Activated T-helper 17 cell treated with anti-CD3 and anti-CD28 coated beads, Interleukin-2, amount 50 U/mL, for 72 hours (primary cell): ENCODE measurements at places on chromosomes 16 and 17. TPM values are rescaled to one million over a fixed set of nuclear protein-coding genes. Genes with fewer than 3 reads are reported as not detected.

Gene SLC2A4
- not detected for total RNA-seq

Gene KRT24
- total RNA-seq: not detected

Gene NOS2
- total RNA-seq: not detected

Gene RCVRN
- total RNA-seq: not detected

Gene GRIN2A
- total RNA-seq: not detected

Gene ORMDL3
- 66.8 TPM for total RNA-seq

Gene KCNJ12
- 0.05 TPM for total RNA-seq

Gene HID1
- 1.2 TPM for total RNA-seq

Gene MYCBPAP
- total RNA-seq: 2.1 TPM

Gene RNF222
- 0.21 TPM for total RNA-seq

Gene CDRT15L2
- total RNA-seq: not detected

Gene TSPAN10
- total RNA-seq: 1.4 TPM

Gene GALR2
- total RNA-seq: 7.5 TPM

Gene NUDT21
- total RNA-seq: 262 TPM

Gene CDH3
- total RNA-seq: 0.87 TPM

DNA sequence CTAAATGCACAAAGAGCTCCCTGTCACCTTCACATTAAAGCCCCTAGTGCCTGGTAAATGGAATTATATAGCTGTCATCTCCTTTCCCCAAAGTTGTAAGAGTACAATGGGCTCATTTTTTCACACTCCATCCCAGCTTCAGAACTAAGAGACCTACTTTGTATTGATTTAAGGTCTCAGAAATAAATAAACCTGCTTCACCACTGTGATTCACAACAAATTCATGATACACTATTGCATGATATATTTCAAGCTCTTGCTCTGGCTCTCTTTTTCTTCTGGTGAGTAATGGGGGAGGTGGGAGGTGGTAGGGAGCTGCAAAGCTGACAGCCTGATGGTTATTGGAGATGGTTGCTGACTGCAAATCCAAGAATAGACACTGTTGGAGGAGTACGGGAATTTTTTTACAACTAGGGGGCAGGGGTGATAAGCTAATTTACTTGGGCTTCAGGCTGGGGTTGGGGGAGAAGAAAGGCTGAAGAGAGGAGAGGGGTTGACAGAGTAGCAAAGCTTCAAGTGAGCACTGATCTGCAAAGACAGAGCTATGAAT, 189.9 kb downstream of the AATF start:
- no peak for ATAC-seq

DNA sequence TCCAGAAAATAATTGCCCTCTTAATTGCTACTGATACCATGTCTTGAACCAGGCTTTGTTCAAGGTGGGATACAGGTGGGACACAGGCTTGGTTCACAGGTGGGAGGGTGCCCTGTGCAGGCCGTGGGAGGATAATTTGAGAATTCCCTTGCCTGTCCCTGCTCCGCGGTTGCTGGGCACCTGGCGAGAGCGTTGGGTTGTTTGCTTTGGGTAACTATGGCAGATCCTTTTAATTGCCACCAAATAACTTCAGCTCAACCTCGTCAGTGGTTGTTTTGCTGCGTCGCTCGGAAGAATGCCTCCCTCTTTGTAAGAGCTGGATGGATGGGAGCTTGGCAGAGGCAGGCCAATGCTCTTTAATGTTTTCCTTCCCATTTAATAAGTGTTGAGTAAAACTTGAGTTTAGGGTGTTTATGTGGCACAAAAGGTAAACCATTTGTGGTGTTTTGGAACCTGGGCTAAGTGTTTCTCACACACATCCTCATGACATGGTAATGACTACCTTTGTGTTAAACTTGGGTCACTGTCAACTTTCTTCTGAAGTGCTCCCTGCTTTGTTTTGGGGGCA, 202.5 kb downstream of the MSI2 start:
- ATAC-seq: peak; percentile 10

DNA sequence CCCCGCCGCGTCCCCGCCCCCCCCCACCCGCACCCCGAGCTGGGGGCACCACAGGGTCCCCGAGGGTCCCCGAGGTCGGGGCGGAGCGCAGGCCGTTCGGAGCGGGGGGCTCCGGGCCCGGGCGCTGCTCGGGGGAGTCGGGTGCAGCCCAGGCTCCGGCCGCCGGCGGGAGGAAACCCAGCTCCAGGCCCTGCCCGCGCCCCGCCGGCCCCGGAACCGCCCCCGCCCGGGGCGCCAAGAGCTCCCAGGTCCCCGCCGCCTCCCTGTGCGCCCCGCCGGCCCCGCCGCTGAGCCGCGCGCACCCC, 33.2 kb upstream of the RPH3AL start:
- ATAC-seq: no peak

DNA sequence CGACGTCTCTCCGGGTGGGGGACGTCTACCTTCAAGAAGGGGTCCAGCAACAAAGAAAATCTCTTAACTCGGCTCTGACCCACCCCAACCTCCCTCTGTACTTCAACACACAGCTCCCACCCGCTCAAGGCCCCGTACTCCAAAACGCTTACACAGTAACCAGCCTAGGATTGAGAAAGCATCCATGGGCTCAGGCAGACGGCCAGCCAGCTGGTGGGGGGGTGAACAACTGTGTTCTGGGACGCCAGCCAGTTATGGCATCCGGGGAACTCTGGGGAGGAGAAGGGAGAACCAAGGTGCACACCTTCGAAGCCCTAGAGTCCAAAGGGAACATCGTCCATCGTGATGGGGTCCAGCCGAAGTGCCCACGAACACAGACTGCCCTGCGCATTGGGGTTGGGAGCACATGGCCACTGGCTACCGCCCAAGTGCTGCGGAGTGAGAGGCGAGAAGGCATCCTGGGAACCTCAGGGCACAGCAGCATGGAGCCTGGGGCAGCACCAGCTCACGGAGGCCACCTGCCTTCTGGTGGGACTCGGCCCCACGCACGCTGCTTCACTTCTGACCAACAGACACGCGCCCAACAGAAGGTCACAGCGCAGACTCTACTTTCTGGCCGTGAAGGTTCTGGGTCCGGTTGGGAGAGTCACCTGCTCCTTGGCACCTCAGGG, 14.3 kb downstream of the SLC16A3 start:
- ATAC-seq: no peak

- no peak for ATAC-seq
Observed at GRCh38 chr16:85090181-85090580, 22.1 kb downstream of the CIBAR2 start.

DNA sequence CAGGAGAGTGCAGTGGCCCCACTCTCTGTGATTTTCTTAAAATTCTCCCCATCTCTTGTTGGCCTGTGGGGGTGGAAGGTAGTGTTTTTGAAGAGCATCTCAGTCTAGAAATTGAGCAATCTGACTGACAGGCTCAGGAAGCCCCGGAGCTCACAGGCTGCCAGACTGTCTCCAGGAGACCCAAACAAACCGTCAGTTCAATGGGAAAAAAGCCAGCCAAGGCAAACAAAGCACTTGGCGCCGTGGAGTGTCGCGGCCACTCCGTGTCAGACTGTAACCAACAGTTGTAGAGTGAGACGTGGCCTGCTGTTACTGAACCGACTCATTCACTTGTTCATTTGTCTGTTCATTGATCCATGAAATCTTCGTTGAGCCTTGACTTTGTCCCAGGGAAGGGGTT, 33.7 kb downstream of the RGS9 start:
- no peak for ATAC-seq

DNA sequence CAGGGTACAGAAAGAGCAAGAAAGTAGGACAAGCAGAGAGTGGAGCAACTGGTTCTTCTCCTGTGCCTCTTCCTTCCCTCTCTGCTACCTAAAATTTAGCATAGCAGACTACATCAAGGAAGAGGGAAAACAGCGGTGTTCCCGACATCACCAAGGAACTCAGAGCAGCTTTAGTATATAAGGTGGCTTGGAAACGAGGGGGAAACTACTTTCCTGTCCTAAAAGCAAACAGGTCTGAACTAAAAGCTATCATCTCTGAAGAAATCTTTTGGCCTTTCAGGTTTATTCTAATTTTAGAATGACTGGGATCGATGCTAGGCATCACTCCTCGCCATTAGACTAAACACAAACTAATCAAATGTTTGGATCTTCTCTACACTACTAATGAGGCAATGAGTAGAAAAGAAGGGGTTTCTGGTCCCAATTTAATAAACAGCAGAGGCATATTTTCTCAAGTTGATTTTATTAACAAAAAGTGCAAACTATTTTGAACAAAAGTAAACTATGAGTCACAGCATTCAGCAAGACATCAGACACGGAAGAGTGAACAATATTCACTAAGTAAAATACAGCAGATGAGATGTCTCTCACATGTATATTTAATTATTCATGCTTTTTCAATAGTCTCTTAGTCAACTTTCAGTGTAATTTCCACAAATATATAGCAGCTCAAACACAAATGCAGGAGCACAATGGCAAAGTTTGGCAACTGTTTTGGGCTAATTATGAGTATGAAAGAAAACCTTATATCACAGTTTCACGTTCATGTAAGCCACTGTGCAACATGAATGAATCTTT, 108.7 kb downstream of the TRIM37 start:
- no peak for ATAC-seq

- no peak for ATAC-seq
Observed at GRCh38 chr16:1972490-1972877, 631 bp downstream of the TBL3 start.

GRCh38 chr16:13702614-13703013, 217.3 kb upstream of the ERCC4 start:
- no peak for ATAC-seq

- ATAC-seq: no peak
Observed at GRCh38 chr17:42518046-42518754, 17.8 kb upstream of the NAGLU start.

- ATAC-seq: no peak
Observed at GRCh38 chr17:6525141-6525540, 31.2 kb downstream of the PITPNM3 start.

- ATAC-seq: no peak
Observed at GRCh38 chr16:31063495-31063842, 10.6 kb downstream of the ZNF668 start.

GRCh38 chr17:32741381-32741780, 135.5 kb downstream of the MYO1D start:
- ATAC-seq: no peak

GRCh38 chr17:14095631-14096030, 26.3 kb downstream of the COX10 start:
- ATAC-seq: no peak

DNA sequence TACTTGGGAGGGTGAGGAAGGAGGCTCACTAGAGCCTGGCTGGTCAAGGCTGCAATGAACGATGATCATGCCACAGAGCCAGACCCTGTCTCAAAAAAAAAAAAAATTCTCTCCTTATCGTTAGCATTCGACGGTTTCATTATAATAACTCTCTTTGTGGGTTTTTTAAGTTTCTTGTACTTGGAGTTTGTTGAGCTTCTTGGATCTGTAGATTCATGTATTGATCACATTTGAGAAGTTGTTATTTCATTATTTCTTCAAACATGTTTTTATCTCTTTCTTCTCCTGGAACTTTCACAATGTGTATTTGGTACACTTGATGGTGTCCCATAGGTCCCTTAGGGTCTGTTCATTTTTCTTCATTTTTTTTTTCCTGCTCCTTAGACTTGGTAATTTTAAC, 16.8 kb upstream of the ABCA3 start:
- ATAC-seq: no peak

- no peak for ATAC-seq
Observed at GRCh38 chr16:13633391-13633861, 286.5 kb upstream of the ERCC4 start.

DNA sequence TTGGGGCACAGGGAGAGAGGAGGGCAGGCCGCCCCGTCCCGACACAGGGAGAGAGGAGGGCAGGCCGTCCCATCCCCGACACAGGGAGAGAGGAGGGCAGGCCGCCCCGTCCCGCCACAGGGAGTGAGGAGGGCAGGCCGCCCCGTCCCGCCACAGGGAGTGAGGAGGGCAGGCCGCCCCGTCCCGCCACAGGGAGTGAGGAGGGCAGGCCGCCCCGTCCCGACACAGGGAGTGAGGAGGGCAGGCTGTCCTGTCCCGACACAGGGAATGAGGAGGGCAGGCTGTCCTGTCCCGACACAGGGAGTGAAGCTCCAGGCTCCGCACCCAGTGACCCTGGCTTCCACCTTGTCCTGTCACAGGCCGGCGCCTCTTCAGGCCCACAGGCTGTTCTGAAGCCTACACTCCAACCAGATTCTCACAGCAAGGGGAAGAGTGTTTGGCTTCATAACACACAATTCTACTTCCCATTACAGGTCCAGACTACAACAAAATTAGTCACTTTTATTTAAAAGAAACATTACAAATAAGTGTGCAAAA, 34.1 kb downstream of the WDR45B start:
- no peak for ATAC-seq

GRCh38 chr17:19371259-19372010, 6.9 kb upstream of the MAPK7 start:
- ATAC-seq: no peak

- no peak for ATAC-seq
Observed at GRCh38 chr17:72477491-72477890, 356.7 kb downstream of the SOX9 start.

DNA sequence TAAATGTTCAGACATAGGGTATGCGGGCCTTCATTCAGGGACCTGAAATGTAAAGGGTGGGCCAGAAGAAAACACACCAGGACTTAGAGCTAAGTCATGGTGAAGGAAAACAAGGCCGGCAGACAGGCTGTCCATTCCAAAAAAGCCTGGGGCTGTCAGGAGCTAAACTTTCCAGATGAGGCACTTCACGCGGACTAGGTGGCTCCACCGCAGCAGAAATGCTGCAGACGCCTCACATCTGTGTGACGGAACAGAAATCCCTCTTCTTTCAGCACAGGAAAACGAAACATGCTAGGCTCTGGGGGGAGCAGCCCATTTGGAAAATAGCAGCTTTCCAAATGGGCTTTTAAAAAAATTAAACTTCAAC, 88.7 kb downstream of the HS3ST3A1 start:
- ATAC-seq: no peak

DNA sequence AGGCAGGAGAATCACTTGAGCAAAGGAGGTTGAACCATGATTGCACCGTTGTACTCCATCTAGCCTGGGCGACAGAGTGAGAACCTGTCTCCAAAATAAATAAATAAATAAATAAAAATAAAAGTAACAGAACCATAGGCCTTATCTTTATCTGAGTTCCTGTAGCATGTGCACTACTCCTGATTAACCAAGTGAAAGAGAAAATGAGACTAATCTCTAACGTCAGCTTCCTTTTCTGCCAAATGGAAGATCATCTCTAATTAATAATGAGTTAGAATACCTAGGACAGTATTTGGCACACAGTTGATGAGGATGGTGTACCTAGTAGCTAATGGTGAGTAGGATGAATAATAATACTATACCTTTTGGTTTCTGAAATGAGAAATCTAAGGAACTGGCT, 520.4 kb downstream of the WWOX start:
- ATAC-seq: no peak

- peak; percentile 81 for ATAC-seq
Observed at GRCh38 chr17:39174920-39175694, 9.1 kb upstream of the ARL5C start.
